ENCODE measurements at places on chromosomes 12 and 14.

GRCh38 chr12:123533672-123534643, at the start of gene RILPL1:
Gene RILPL1 (minus strand): TSS chr12:123533719. CDS start chr12:123533482, 237 bp downstream.
- peak; percentile 67 for DNase-seq

DNA sequence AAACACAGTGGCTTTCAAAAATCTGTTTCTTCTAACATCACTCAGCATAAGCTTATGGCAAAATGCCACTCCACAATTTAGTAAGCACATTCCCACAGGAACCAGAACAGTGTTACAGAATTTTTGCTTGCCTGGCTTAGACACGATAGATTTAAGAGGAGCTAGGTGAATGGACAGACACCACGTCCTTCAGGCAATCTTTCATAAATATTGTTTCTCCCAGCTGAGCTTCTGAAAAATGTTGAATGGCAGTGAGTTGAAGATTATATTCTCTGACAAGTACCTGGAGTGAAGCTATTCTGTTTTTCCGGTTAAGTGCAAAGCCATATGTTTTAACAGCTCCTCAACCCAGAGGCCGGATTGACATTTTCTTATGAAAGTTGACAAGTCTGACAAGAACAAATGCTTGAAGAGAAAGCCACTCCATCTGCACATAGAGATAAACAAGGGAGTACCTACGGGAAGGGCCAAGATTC, 102.0 kb downstream of the FSCB start:
- DNase-seq, result no peak

- no peak for DNase-seq
These were observed 944 bp upstream of the DHRS7 start for GRCh38 chr14:60166142-60166541.

GRCh38 chr14:104881369-104881979, 16.4 kb downstream of the CEP170B start:
- no peak for DNase-seq

GRCh38 chr14:99672506-99673304, 11.4 kb upstream of the CYP46A1 start:
- no peak for DNase-seq

DNA sequence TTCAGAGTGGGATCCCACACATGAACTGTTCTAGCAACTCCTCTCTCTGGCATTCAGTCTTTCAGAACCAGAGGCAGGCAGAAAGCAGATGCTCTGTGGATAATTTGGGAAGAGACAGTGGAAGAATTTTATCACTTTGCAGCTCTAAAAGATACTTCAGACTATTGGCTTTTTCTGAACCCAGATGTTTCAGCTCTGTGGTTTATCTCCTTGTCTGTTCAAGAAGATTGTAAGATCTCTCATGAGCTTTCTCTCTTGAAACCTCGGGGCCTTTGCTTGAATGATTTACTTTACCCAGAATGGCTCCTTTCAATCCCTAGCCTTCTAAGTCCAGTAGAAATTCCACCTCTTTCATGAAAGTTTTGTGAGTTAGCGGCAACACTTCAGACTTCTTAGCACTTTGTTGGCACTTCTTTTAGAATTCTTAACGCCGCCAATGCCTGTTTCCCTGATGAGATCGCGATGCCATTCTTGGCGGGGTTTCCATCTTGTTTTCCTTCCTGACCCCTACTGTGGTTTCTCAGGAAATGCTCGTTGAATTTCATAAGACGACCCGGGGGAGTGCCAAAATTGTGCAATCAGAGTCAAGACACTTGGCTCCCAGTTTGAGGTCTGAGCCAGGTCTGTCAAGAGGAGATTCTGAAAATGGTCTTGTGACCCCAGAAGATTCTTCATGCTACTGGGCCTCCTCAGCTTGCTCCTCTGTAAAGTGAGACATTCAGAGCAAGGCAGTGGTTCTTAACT, 107.0 kb upstream of the PRICKLE1 start:
- no peak for DNase-seq

DNA sequence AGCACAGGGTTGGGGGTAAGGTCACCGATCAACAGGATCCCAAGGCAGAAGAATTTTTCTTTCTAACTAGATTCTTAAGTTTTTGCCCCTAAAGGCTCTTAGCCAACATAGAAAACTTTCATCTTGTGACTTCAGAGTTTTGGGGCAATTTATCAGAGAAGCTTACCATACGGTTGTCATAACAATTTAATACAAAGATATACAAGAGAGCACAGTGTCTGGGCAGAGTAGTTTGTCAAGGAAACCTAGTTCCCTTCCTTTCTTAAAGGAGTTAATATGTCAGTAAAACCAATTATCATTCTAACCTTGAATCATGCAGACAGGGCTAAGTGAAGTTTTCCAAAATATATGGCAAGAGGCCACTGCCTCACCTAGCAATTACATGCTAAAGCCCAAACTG, 18.4 kb downstream of the NR2C1 start:
- no peak for DNase-seq

GRCh38 chr12:58369576-58369975, 428.2 kb downstream of the ATP23 start:
- no peak for DNase-seq

DNA sequence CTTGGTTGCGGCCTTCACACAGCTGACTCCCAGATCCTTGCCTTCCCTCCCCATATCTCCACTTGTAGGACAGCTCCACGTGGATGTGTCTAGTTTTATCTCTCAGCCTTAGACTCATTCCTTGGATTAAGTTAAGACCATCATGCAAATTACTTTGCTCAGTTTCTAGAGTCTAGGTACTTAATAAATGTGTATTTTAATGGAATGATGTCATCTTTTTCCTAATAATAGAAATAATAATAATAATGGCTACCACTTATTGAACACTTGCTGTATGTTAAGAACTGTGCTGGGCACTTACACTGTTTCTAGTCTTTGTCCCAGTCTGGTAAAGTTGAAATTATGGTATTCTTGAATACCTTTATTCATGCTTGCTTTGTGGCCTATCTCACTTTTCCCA, 37.5 kb downstream of the FBXW8 start:
- no peak for DNase-seq

DNA sequence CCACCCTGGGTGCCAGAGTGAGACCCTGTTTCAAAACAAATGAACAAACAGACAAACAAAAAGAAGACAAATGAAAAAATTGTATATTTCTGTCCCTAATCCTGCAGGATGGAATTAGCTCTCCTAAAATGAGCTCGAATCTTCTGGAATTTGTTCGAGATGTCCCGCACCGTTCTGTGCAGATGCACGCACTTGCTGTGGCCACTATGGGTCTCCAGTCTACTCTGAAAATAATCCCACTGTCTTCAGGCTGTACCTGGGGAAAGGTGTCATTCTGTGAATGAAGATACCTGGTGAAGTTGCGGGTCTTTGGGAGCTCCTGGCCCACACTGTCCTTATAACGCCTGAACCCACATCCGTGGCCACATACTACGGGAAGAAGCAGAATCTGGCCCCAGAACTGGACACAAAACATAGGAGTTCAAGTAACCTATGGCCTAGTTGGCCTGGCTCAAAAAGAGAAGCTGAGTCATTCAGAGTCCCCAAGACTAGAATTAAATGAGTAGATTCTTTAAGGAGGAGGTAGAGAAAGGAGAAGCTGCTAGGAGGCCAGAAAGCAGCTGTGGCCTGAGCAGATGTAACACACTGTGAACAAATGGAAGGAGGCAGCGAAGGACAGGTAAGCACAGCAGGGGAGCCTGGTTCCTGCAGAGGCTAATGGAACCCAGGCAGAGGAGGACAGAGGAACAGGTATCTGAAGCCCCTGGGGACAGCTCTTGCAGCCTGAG, 108.6 kb downstream of the FOXN3 start:
- no peak for DNase-seq

- DNase-seq, result no peak
These were observed 76.3 kb downstream of the KSR2 start for GRCh38 chr12:117892441-117892840.

GRCh38 chr14:105601360-105602242, 75.2 kb downstream of the TMEM121 start:
- no peak for DNase-seq

- DNase-seq, result no peak
These were observed 200.1 kb downstream of the DAD1 start for GRCh38 chr14:22388669-22389595.

GRCh38 chr12:3896801-3897351, 23.7 kb upstream of the PARP11 start:
- DNase-seq, result no peak

Data from progenitor cell of endocrine pancreas (in vitro differentiated cells).